ENCODE measurements at places on chromosomes 11 and 22.

GRCh38 chr11:79174045-79175008 lies 266.5 kb downstream of the TENM4 start:
- no peak for DNase-seq

GRCh38 chr11:77665240-77665965 lies 27.8 kb upstream of the CLNS1A start:
- DNase-seq = no peak

GRCh38 chr11:131253656-131254151 lies 116.7 kb upstream of the NTM start:
- DNase-seq = no peak

GRCh38 chr22:32185821-32186220 lies 19.1 kb downstream of the RFPL2 start:
- no peak for DNase-seq

DNA sequence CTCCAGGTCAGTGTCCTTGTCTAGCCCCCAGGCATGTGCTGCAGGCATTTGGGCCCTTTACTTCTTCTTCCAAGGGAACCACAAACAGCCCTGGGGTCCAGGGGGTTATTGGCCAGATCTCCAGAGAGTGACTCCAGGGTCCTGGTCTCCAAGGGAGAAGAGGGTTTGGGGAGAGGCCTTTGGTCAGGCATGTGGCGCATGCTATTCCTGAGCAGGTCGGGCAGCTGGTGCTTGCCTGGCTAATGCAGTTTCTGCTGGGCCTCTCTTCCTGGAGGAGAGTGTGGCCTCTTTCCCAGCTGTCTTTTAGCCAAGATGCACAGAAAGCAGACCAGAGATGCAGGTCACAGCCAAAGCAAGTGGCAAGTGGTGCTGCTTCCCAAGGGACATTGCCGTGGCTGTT lies 3.8 kb upstream of the RFPL2 start:
- no peak for DNase-seq

DNA sequence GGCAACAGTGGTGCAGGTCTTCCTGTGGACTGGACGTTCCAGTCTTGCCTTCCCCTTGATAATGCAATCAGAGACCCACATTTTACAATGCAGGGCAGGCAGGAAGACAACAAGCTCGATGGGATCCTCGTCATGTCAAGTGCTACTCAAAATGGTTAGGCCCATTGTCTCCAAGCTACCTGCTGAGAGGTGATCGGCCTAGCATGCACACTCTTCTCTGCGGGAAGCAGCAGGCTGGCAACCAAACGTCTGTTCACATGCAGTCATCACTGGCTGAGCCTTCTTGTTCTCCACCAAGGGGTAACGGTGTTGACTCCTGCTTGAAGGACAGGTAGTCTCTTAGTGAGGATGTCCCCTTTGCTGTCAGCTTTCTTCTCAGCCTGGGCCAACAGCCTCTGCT lies 25.5 kb upstream of the CD82 start:
- DNase-seq = no peak

DNA sequence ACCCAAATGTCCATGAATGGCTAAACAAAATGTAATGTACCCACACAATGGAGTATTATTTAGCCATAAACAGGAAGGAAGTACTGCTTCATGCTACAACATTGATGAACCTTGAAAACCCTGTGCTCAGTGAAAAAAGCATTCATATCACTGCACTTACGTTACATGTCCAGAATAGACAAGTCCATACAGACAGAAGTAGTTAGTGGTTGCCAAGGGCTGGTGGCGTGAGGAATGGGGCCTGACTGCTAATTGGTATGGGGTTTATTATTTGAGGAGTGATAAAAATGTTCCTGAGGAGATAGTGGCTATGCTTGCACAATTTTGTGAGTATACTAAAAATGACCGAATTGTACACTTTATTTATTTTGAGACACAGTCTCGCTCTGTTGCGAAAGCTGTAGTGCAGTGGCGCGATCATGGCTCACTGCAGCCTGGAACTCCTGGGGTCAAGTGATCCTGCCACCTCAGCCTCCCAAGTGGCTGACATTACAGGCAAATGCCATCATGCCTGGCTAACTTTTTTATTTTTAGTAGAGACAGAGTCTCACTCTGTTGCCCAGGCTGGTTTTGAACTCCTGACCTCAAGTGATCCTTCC lies 7.7 kb upstream of the SYVN1 start:
- no peak for DNase-seq

GRCh38 chr22:47030881-47031627 lies 268.6 kb downstream of the TBC1D22A start:
- DNase-seq = no peak

DNA sequence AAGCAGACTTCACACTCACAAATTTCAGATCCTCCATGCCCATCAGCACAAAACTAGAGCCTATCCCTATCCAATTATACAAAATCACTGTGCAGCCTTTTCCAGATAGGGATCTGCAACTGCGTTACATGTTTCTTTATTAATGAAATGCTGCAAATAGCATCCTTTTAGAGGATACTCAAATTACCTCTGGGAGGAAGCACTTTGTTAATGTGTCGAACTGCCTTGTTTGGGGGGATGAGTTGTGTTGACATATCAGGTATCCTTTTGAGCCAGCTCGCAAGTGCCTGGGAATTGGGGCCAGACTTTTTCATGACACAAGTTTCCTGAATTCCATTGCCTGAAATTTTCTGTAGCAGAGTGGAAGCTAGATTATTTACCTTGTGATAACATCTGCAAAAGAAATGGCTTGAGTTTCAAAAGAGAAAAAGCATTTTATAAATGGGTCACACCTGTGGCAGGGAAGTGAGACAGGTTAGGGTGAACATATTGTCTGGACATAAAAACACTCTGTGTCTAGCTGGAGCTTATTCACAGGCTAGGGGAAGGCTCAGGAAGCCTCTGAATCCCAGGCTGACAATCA lies 299.1 kb upstream of the MTNR1B start:
- DNase-seq = no peak

GRCh38 chr11:47326198-47326597 lies 26.3 kb downstream of the MYBPC3 start:
- no peak for DNase-seq

DNA sequence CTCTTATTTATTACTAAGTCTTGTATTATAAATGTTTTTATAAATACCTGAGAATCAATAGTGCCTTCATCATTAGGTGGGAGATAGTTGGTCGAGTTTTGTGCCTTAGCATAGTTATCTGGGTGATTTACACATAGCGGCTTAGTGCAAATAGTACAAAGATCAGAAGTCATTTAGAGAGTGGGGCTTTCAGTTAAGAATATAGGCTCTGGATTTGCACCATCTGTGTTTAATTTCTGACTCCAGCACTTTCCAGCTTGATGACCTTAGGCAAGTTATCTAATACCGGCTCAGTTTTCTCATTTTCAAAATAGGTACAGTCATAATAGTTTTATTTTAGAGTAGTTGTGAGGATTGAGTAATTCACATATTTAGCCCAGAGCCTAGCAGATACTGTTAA lies 26.4 kb downstream of the PDE3B start:
- DNase-seq = no peak

- no peak for DNase-seq
Measured at GRCh38 chr11:3859373-3859881, 4.0 kb downstream of the STIM1 start.

DNA sequence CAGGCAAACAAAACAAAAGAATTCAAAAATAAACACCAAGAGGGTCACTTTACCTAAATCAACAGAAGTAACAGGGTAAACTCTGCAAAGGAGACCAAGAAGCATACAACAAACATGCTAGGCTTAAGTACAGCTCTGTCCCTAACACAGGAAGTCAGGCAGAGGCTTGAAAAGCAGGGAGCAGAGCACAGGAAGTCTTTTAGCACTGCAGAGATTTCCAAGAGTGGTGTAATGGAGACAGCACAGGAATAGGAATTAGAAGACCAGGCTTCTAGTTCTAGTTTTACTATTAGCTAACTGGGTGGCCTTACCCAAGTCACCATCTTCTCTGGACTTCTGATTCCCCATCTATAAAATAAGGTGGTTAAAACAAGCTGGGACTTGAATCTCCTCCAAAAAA lies 1.9 kb downstream of the RBFOX2 start:
- DNase-seq = no peak

- DNase-seq = no peak
Measured at GRCh38 chr22:18115906-18116371, 5.3 kb downstream of the TUBA8 start.

GRCh38 chr11:96317985-96318384 lies 25.0 kb downstream of the MAML2 start:
- no peak for DNase-seq

GRCh38 chr11:128862406-128862805 lies 4.7 kb downstream of the KCNJ1 start:
- no peak for DNase-seq

- no peak for DNase-seq
Measured at GRCh38 chr11:73343076-73343873, 32.9 kb upstream of the RELT start.

DNA sequence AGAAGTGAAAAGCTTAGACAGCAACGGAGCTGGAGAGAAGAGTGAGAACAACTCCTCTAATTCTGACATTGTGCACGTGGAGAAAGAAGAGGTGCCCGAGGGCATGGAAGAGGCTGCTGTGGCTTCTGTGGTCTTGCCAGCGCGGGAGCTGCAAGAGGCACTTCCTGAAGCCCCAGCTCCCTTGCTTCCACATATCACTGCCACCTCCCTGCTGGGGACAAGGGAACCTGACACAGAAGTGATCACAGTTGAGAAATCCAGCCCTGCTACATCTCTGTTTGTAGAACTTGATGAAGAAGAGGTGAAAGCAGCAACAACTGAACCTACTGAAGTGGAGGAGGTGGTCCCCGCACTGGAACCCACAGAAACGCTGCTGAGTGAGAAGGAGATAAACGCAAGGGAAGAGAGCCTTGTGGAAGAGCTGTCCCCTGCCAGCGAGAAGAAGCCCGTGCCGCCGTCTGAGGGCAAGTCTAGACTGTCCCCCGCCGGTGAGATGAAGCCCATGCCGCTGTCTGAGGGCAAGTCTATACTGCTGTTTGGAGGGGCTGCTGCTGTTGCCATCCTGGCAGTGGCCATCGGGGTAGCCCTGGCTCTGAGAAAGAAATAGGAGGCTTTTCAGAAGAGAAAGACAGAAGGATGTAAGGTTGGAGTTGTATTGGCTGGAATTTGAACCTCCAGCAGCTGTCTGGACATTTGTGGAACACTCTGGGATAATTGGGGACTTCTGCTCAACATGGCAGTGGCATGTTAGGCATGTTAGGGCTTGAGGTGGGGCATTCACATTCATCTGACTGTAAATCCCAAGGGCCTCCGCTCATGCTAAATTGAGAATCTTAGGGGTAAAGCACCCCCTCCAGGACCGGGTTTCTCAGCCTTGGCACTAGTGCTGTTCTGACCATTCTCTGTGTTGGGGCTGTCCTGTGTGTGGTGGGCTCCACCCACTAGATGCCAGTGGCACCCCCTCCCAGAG lies 47.1 kb downstream of the BID start:
- DNase-seq = no peak

DNA sequence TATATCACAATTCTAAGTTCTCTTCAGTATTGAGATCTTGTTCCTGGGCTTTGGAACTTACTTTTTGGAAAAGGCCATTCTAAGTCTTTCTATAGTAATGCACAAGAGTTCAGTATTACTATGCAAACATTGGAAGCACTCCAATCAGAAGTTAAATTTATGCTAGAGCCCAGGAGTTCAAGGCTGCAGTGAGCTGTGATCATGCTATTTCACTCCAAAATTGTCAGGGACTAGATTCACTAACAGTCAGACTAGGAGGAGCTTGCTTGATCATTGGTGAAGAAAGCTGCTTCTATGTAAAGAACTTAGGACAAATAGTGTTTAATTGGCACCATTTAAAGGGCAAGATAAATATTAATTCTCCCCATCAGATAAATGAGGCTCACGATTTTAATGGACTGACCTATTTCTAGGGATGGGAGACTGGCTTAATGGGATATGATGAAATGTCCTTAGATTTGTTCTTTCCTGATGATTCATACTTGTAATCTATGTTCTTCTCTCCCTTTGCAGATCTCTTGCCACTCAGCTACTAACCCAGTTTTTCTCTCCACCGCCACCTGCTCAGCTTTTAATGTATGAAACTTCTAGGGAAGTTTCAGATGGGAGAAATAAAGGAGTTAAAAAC lies 32.6 kb upstream of the TMEM123 start:
- DNase-seq = no peak

DNA sequence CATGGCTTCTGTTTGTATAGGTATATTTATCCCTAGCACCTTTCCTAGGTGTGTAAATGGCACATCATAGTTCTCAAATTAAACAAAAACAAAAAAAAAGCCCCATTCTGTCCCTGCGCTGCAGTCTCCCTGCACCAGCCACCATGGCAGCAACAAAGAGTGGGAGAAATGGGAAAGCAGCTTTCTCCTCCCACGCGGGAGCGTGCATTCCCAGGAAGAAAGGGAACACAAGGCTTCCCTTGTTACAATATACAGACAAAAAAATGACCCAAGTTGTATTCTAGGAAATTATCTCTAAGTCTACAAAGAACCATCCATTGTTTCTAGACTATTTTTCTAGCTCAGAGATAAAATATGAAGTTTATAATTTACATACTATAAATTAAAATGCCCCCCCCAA lies 16.1 kb upstream of the TMPRSS5 start:
- no peak for DNase-seq

All from activated T-cell treated with anti-CD3 and anti-CD28 coated beads, Interleukin-2, amount 50 U/mL, for 48 hours (primary cell).